ENCODE measurements at places on chromosomes 3 and 15.
A peak's percentile ranks its signal among the peaks of the same experiment; 100 is the strongest.

DNA sequence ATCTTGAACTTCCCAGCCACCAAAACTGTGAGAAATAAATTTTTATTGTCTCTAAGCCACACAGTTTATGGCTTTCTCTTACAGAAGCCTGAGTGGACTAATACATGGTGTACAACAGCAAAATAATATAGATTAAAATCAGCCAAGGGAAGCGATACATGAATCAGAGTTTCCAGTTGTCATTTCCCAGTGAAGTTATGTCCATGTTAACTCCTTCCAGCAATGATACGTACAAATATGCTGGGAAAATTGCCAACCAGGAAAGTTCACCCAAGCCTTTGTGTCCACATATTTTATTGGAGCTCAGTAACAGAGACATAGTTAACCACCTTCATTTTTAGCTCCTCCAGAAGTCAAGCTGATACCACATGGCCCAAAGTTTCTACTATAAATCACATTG is 280.9 kb upstream of the KCNMB2 start:
- H3K27ac ChIP-seq = no peak overlapping the region
- no peak for DNase-seq
- H3K27me3 ChIP-seq = no peaks in the 10 kb centered on the region
- H3K36me3 ChIP-seq = no peaks in the 10 kb centered on the region
- no peak overlapping the region for H3K4me3 ChIP-seq
- H3K4me1 ChIP-seq = no peaks in the 10 kb centered on the region

DNA sequence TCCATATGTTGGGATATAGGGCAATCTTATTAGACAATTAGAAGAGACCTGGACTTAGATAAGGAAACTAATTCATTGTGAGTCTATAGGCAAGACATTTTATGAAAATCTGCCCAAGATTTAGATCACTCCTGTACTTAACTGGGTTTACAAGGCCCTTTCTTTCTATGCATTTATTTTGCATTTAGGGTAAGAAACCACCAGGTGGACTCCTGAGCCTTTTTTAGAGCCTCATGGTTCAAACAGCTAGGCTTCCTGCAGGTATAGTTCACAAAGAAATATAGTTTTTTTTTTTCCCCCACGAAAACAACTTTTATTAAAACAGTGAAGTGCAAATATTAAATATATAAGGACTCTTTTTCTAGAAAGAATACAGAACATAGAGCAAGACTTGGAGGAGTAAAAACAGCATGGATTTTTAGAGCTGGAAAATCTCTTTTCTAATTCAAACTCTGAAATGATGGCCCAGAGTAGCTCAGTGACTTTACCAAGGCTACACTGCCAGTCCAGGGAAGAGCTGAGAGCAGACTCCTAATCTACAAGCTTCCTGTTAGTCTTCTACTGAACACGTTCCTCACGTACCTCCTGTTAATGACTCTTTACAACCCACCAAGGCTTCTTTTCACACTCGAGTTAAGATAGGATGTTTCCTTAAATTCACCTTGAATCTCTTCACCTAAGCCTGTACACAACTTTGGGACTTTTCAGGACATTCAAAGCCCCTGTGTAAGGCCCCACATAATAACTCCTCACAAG is 400.9 kb upstream of the ATP11B start:
- no peak for DNase-seq
- no peak overlapping the region for H3K27ac ChIP-seq
- H3K36me3 ChIP-seq = no peaks in the 10 kb centered on the region
- no peak overlapping the region for H3K4me3 ChIP-seq
- H3K4me1 ChIP-seq = peaks cover 6% of the 10 kb centered on the region
- no peaks in the 10 kb centered on the region for H3K27me3 ChIP-seq

DNA sequence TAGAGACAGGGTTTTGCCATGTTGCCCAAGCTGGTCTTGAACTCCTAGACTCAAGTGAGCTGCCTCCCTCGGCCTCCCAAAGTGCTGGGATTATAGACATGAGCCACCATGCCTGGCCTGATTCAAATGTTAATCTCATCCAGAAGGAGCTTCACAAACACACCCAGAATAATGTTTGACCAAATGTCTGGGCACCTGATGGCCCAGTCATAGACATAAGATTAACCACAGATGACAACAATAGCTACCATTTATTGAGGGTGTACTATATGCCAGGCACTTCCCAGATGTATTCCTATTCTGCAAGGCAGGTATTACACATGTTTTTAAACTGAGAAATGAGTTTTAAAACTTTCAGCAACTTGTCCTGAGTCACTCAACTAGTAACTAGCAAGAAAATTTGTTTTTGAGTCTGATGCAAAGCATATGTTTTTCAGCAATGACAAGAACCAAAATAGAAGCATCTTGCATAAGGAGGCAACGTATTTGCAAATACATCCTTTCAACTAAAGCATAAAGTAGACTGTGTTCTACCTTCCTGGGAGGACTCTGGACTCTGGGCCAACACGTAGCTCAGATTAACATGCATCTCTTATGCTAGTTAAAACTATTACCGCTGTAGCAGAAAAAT is 8.1 kb upstream of the SPG21 start:
- H3K36me3 ChIP-seq = 0 out of 2 replicates have a peak, but pooled peaks cover 6% of the 10 kb centered on the region
- no peaks in the 10 kb centered on the region for H3K27me3 ChIP-seq
- H3K27ac ChIP-seq = no peak overlapping the region
- DNase-seq = no peak

- no peaks in the 10 kb centered on the region for H3K27me3 ChIP-seq
- no peak overlapping the region for H3K27ac ChIP-seq
- DNase-seq = no peak
- H3K4me1 ChIP-seq = no peaks in the 10 kb centered on the region
These were observed 1504.4 kb upstream of the CADM2 start for GRCh38 chr3:83454353-83454752.

GRCh38 chr3:151537726-151538125 is 76.9 kb upstream of the IGSF10 start:
- DNase-seq = peak; percentile 8
- 0 out of 2 replicates have a peak overlapping the region, but pooled peaks have one; percentile 22 for H3K27ac ChIP-seq
- no peak overlapping the region for H3K4me3 ChIP-seq
- peaks cover 18% of the 10 kb centered on the region for H3K4me1 ChIP-seq
- no peaks in the 10 kb centered on the region for H3K27me3 ChIP-seq
- no peaks in the 10 kb centered on the region for H3K36me3 ChIP-seq

DNA sequence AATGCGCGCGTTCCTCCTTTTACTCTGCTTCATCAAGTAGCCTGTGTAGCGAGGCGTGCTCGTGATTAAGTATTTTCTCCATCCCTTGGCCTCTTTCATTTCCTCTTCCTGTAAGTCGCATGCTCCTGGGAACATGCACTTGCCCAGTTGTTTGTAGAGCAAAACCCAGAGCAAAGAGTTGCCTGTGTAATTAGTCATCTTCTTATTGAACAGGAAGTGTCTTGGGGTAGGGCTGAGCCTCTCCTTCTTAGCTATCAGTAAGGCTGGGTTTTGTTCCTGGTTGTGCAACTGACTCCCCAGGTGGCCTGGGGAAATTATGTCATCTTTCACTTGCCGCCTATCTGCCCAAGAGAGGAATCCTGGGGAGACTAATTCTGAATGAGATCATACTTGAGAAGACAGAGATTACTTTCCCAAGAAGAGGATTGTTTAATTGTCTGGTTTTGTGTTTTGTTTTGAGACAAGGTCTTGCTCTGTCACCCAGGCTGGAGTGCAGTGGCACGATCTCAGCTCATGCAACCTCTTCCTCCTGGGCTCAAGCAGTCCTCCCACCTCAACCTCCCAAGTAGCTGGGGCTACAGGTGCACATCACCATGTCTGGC is 14.9 kb downstream of the LIPH start:
- peak; percentile 50 for DNase-seq
- H3K27ac ChIP-seq = no peak overlapping the region
- no peak overlapping the region for H3K4me3 ChIP-seq
- no peaks in the 10 kb centered on the region for H3K36me3 ChIP-seq
- H3K27me3 ChIP-seq = no peaks in the 10 kb centered on the region
- peaks cover 9% of the 10 kb centered on the region for H3K4me1 ChIP-seq

- no peaks in the 10 kb centered on the region for H3K4me1 ChIP-seq
- H3K27me3 ChIP-seq = no peaks in the 10 kb centered on the region
- no peak overlapping the region for H3K27ac ChIP-seq
- H3K4me3 ChIP-seq = no peak overlapping the region
- no peaks in the 10 kb centered on the region for H3K36me3 ChIP-seq
These were observed 136.0 kb upstream of the RAP2B start for GRCh38 chr3:153026026-153026425.

- H3K4me1 ChIP-seq = peaks cover 23% of the 10 kb centered on the region
- peak; percentile 66 for DNase-seq
- no peaks in the 10 kb centered on the region for H3K36me3 ChIP-seq
- H3K4me3 ChIP-seq = no peak overlapping the region
These were observed 153.5 kb upstream of the COL8A1 start for GRCh38 chr3:99484871-99485270.

- no peaks in the 10 kb centered on the region for H3K4me1 ChIP-seq
- H3K27ac ChIP-seq = no peak overlapping the region
- no peaks in the 10 kb centered on the region for H3K27me3 ChIP-seq
- DNase-seq = no peak
These were observed 23.7 kb downstream of the NEK10 start for GRCh38 chr3:27345493-27345892.

- no peak for DNase-seq
- H3K27me3 ChIP-seq = no peaks in the 10 kb centered on the region
- H3K4me3 ChIP-seq = no peak overlapping the region
- peaks cover 67% of the 10 kb centered on the region for H3K4me1 ChIP-seq
- H3K27ac ChIP-seq = peak overlapping the region; percentile 88
- 0 out of 2 replicates have a peak, but pooled peaks cover 4% of the 10 kb centered on the region for H3K36me3 ChIP-seq
These were observed 43.0 kb downstream of the RAB8B start for GRCh38 chr15:63232405-63232804.

DNA sequence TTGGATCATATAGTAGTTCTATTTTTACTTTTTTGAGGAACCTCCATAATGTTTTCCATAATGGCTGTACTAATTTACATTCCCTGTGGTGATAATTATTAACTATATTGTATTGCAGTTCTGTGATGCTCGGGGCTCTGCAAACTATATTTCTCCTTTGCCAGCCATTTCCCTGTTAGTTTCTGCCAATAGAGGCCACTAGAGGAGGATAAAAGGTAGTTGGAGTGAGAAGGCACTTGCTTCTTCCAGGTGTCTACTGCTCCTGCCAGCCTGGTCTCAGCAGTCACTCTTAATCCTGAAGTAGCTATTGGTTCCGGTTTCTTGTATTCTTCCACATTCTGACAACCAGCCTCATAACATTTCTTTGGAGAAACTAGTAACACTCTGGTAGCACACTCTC is 233.9 kb upstream of the GBE1 start:
- no peaks in the 10 kb centered on the region for H3K27me3 ChIP-seq
- H3K4me1 ChIP-seq = no peaks in the 10 kb centered on the region
- H3K4me3 ChIP-seq = no peak overlapping the region
- DNase-seq = no peak
- H3K27ac ChIP-seq = no peak overlapping the region

DNA sequence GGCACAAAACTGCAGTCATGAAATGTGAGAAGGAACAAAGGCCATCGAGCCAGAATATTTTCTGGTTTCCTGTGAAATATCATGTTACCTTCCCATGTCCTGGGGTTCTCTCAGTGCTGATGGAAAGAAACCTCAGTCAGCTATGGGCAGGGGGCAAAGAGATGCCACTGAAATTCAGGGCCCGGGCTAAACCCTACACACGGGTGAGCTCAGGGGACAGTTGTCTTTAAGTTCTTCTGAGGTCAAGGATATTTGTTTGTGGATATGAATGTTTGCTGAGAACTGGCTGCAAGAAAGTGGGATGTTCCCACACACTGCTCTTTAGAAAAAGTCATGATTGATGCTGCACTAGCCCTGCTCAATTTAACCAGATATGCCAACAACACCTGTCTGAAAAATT is 187.2 kb downstream of the MEX3B start:
- DNase-seq = no peak
- no peak overlapping the region for H3K27ac ChIP-seq
- H3K27me3 ChIP-seq = no peaks in the 10 kb centered on the region

DNA sequence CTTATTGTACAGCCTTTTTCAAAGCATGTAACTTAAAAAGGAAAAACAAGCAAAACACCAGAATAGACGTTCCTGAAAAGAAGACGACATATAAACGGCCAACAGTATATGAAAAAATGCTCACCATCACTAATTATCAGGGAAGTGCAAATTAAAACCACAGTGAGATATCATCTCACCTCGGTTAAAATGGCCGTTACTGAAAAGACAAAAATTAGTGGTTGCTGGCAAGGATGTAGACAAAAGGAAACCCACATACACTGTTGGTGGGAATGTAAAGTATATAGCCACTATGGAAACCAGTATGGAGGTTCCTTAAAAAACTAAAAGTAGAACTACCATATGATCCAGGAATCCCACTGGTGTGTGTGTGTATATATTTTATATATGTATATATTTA is 64.5 kb upstream of the MLF1 start:
- peaks cover 11% of the 10 kb centered on the region for H3K4me1 ChIP-seq
- DNase-seq = no peak
- H3K36me3 ChIP-seq = no peaks in the 10 kb centered on the region
- no peak overlapping the region for H3K4me3 ChIP-seq

- H3K4me1 ChIP-seq = no peaks in the 10 kb centered on the region
- H3K27ac ChIP-seq = no peak overlapping the region
- H3K27me3 ChIP-seq = no peaks in the 10 kb centered on the region
These were observed 116.8 kb downstream of the USP13 start for GRCh38 chr3:179769411-179770247.

GRCh38 chr15:29790607-29791006 is 31.7 kb downstream of the TJP1 start:
- no peaks in the 10 kb centered on the region for H3K27me3 ChIP-seq
- DNase-seq = no peak
- peaks cover 53% of the 10 kb centered on the region for H3K4me1 ChIP-seq
- peaks cover 48% of the 10 kb centered on the region for H3K36me3 ChIP-seq
- no peak overlapping the region for H3K27ac ChIP-seq
- H3K4me3 ChIP-seq = no peak overlapping the region

GRCh38 chr15:55008421-55008820 is 188.3 kb downstream of the RSL24D1 start:
- H3K4me1 ChIP-seq = no peaks in the 10 kb centered on the region
- H3K27ac ChIP-seq = no peak overlapping the region
- H3K27me3 ChIP-seq = no peaks in the 10 kb centered on the region

- no peaks in the 10 kb centered on the region for H3K36me3 ChIP-seq
- H3K27me3 ChIP-seq = no peaks in the 10 kb centered on the region
- H3K4me3 ChIP-seq = no peak overlapping the region
These were observed 75.8 kb upstream of the ABI3BP start for GRCh38 chr3:101068876-101069606.

- H3K36me3 ChIP-seq = peaks cover 5% of the 10 kb centered on the region
- H3K27ac ChIP-seq = peak overlapping the region; percentile 77
- peaks cover 23% of the 10 kb centered on the region for H3K4me1 ChIP-seq
- DNase-seq = no peak
- peak overlapping the region; percentile 98 for H3K4me3 ChIP-seq
- no peaks in the 10 kb centered on the region for H3K27me3 ChIP-seq
These were observed 2.5 kb downstream of the UBP1 start for GRCh38 chr3:33437556-33438283.

Measured in SJSA1 (cell line).